ENCODE measurements at places on chromosomes 16 and 17.

GRCh38 chr16:72815348-72816318 is 232.3 kb downstream of the ZFHX3 start:
- DNase-seq = no peak

DNA sequence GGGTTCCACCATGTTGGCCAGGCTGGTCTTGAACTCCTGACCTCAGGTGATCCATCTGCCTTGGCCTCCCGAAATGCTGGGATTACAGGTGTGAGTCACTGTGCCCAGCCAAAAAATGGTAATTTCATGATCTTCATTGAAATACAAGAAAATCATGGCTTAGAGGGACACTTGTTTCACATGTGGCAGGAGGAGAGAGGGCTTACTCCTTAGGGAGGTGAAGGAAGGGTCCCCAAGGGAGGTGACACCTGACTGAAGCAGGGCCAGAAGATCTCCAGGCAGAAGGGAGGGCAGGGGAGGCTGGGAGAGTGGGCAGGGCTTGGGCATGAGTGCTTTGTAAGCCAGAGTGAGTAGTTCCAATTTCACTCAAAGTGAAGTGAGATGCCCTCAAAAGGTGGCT is 20.0 kb upstream of the ITGAX start:
- no peak for DNase-seq

GRCh38 chr17:38735161-38735997 is 5.2 kb downstream of the CISD3 start:
- no peak for DNase-seq

GRCh38 chr16:58129097-58129936 is at the start of gene CFAP20:
Gene CFAP20, minus strand, starts transcription at chr16:58129381. Its CDS starts 266 bp downstream, at chr16:58129115.
- DNase-seq = peak; percentile 93

DNA sequence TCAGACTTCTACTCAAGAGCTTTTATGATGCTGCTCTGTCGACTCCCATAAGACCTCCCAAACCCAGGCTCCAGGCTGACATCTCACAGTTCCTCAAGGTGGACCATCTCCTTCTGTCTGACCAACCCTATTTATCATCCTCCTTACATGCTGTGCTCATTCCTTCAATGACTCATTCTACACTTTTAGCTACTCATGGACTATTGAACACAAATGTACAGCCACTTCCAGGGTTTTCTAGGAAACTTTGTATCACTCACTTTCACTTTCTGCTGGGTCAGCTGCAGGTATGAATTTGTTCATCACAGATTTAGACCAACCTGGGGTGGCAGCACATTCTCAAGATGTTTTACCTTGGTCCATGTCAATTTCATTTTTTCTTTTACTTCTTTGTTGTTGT is 162.4 kb upstream of the FAM20A start:
- no peak for DNase-seq

- DNase-seq = no peak
Measured at GRCh38 chr16:50731130-50731988, 10.5 kb upstream of the CYLD start.

- DNase-seq = no peak
Measured at GRCh38 chr16:2904922-2905240, 6.8 kb upstream of the FLYWCH1 start.

DNA sequence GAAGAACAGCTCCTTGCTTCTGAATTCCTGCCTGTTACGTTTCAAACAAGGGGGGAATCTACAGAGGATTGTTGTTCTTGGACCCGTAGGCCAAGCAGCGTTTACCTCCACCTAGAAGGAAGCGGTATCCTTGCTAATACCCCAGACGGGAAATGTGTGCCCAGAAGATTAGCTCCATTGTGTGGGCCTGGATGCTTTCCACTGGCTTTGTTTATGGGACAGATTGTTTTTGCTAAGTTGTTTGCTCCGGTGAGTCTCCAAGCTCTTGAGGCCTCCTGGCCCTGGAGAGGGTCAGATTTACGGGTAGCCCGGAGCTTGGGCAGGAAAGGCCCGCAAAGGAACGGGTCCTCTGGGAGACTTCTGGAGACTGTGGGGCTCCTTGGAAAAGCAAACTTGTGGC is 28.4 kb upstream of the MRTFB start:
- no peak for DNase-seq

DNA sequence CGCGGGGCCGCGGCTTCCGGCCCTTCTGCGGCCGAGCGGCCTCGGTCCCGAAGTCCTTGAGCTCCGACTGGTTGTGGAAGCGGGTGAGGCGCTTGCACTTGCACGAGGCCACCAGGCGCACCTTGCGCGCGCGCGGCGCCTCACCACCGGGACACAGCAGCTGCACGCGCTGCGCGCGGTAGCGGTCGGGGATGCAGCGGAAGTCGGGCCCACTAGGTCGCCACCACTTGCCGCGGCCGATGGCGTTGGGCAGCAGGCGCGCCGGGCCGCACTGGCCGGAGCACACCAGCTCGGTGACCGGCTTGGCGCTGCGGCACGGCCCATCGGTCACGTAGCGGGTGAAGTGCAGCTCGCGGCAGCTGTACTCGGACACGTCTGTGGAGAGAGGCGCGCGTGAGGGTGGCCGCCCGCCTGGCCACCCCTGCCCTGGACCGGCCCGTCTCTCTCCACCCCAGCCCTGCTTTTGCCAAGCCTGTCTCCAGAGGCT is 3.2 kb downstream of the SOST start:
- no peak for DNase-seq

DNA sequence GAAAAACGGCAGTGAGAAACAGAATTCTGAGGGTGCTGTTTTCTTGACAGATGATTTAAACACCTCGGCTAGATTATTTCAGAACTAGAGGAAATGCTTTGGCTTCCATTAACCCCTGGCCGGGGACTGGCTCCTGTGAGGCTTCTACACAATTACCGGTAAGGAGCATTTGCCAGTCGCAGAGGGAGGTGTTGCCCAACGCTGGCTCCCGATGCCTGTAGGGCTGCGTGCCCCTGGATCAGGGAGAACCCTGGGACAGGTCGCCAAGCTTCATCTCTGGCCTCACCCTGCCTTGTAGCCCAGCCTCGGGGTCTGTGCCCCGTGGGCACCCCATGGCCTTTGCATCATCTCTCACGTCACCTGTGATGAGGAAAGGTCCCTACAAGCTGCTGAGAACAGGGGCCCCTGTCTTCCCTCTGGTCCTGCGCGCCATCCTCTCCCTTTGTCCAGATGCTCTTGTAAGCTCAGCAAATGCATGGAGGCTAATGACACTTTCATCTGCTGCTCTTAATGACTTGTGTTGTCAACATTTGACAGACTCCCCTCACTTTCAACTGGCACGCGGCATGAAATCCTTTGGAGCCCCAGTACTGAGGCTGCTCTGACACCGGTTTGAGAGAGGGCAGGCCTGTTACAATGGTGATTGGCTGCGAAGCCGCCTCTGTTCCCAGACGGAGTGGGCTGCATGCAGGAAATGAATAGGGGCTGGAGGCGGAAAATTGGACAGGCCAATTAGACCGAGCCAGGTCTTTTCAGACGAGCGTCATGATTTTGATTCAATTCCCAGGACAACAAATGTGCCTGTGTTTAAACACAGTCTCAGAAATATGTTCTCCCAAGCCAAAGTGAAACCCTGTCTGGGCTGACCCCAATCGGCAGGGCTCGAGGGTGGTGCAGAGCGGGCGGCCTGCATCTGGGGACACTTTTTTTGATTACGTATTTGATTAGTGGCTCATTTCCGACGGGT is 85.5 kb upstream of the DOC2B start:
- DNase-seq = no peak

GRCh38 chr17:55286681-55287589 is 22.2 kb downstream of the HLF start:
- no peak for DNase-seq

DNA sequence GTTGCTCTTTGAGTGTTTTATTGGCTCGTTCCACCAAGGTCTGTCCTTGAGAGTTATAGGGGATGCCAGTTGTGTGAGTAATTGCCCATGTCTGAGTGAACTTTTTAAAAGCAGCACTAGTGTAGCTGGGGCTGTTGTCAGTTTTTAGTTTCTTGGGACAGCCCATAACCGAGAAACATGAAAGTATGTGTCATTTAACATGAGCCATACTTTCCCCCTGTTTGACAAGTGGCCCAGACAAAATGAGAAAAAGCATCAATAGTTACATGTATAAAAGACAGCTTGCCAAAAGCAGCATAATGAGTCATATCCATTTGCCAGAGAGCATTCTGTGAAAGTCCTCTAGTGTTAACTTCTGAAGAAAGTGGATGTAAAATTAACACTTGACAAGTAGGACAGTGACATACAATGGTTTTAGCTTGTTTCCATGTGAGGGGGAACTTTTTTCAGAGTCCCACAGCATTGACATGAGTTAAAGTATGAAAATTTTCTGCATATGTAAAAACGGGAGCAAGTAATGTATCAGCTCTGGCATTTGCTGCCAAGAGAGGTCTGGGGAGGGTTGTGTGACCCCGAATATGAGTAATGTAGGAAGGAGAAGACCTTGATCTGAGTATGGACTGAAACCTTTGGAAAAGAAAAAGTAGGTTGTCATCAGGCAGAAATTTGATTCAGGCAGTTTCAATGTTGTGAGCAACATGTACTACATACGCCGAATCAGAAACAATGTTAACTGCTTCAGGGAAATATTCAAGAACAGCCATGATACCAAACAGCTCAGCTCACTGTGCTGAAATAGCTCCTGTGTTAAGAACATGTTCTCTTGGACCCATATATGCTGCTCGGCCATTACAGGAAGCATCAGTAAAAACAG is 56.8 kb upstream of the ARL4D start:
- no peak for DNase-seq

DNA sequence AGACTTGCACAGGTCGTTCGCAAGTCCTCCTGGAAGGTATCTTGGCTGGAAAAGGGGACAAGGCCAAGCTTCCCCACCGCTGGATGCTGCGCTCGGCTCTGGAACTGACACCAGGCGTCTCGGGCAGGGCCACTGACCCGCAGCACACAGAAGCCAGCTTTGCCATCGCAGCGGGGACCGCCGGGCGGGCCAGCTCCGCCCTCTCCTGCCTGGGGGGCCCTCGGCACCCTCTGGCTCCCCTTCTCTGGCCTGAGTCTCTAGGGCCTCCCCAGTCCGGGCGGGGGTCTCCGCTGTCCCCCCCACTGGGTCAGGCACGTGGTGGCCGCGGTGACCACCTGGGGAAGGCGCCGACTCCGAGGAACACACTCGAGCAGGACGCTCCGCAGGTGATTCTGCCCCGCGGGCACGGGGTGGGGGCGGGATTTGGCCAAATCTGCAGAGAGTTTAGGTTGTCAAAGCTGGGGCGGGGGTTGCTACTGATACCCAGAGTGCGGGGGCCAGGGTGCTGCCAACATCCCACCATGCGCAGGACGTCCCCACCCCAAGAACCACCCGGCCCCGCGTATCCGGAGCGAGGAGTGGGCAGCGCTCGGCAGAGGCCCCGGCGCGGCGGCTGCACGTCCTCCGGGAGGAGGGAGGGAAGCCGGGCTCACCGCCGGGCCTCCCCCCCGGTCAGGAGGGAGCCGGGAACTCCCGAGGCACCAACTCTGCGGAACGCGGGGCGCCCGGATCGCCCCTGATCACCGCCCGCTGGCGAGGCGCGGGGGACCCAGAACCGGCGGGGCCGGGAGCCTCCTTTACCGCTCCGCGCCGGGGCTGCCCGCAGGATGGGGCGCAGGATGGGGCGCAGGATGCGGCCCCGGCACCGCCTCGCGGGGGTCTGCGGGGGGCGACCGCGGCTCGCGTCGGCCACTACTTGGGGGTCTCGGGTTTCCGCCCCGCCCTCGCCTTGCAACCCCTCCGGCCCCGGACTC is 744 bp upstream of the METRNL start:
- DNase-seq = no peak

DNA sequence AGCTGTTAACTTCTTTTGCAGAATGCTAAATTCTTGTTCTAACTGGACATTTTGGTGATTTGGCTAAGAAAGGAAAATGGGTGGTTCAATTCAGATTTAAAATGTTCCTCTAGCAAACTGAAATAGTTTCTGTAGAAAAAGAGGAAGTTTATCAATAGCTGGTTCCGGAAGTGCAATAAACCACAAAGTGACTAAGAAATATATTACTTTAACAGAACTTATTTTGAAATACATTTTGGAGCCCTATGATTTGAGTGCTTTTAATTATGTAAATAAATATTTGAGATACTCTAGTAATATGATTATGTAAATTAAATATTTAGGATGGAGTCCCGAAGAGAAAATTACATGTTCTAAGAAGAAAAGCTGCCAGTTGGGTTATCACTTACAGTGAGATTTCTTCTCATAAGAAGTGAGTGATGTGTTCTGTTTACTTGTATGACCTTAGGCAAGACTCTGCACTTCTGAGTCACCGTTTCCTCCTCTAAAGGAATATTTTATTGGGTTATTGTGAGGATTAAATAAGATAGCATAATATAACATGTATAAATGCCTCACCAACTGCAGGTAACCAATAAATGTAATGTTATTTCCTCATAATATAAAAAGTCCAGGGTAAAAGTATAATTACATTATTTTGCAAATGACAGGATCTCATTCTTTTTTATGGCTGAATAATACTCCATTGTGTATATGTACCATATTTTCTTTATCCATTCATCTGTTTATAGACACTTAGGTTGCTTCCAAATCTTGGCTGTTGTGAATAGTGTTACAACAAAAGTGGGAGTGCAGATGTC is at the start of gene EVI2B:
Gene EVI2B (minus strand): TSS at position 73 of the 800 bp plus-strand sequence. CDS start 8,445 bp downstream, outside the sequence.
- no peak for DNase-seq

DNA sequence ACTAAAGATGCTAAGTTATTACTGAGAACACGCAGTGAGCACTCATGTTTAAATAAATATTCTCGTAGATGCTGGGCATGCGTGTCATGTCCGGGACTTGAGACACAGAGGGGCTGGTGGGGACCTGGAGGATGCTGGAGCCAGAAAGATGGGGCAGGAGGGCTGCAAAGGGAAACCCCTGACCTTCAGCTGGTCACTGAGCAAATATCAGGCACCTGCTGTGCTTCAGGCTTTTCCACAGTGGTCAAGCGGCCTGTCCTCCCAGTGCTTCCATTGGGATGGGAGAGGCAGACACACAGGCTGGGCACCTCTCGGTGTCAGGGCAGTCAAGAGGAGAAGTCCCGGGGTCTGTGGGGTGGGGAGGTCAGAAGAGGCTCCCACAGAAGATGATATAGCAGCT is 211.4 kb downstream of the GSG1L start:
- DNase-seq = no peak

DNA sequence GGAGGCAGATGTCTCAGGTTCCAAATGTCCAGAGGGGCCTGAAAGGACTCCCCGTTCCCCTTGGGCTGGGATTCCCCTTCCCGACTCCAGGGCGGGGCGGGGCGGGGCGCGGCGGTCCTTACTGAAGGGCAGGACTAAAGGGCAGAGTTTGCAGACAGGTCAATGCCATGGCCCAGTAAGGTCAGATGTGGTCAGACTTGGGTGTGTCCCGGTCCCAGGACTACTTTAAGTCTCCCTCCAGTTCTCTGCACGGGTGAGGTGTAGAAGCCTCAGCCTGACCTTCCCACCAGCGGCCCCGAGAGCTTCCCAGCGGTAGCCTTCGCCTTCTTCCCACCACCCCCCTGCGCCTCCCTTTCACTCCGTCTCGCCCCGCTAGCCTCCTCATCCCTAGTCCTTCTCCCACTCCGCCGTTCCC is 532 bp downstream of the KDM6B start:
- DNase-seq = peak; percentile 50

Data from NCI-H748 treated with DMSO at 0.1 percent for 48 hours (cell line).